ENCODE measurements at places on chromosomes 12 and 14.

- no peak for DNase-seq
Observed at GRCh38 chr12:69720750-69721149, 17.9 kb upstream of the RAB3IP start.

DNA sequence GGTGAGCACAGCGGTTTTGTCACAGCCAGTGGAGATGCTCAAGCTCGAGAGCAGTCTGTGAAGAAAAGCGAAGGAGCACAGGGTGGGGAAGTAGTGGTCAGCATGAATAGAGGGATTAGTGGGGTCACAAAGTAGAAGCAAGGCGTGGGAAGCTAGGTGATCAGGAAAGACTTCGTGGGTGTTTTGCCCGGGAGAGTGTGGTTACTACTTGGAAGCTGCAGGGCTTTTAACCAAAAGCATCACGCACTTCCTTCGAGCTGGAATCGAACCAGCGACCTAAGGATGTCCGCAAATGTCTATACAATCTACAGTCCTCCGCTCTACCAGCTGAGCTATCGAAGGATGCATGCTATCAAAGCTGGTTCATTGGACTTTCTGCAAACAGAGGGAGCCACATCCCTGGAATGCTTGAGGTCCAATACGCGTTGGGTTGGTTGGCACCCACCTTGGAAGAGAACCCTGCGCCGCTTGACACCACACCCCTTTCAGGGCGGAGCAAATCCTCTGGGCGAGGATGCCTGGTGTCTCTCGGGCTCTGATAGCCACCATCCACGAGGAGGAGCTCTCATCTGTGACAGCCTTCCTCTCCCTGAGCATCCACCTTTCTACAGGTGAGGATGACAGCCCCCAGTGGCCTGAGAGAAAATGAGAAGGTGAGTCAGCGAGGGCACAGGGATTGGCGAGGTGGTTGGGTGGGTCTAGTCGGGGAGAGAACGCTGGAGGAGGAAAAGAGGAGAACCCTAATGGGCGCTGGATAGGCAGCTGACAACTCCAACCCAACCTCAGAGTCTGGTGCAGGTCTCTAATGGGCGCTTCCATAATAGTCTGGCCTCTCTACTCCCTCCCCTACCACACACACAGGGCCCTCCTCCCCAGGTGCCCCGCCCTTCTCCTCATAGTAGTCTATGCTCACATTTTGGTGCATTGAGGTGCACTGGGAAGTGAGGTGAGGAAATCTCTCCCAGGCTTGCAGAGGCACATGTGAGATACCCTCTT, 16.0 kb upstream of the OR6S1 start:
- DNase-seq: no peak

DNA sequence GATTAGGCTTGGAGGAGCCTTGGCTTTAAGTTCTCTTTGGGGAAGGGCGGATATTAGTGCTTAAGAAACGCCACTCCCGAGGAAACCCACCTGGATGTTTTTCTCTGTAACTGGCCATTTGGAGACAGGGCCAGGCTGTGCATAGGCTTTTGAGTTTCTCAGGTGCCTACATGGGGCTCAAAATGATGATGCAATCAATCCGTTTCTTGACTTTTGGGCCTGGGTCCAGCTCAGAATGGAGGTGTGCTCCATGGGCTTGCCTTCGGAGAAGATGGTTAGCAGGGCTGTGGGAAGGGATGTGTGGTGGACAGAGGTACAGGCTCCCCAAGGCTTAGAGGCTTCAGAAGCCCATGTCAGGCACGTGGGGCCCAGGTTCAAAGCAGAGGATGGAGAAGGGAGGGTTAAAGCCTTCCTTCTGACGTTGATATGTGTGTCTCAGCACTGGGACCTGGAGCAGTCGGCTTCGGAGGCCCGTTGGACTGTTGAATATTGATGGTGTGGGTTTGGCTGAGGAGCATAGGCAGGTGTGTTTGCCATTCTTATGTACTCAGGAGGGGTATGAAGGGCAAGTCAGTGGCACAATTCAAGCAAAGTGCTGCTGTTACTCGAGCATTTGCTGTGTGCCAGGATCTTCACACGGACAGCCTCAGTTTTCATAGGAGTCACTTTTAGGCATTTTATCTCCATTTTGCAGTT, 82.8 kb downstream of the SLC25A47 start:
- DNase-seq: no peak

DNA sequence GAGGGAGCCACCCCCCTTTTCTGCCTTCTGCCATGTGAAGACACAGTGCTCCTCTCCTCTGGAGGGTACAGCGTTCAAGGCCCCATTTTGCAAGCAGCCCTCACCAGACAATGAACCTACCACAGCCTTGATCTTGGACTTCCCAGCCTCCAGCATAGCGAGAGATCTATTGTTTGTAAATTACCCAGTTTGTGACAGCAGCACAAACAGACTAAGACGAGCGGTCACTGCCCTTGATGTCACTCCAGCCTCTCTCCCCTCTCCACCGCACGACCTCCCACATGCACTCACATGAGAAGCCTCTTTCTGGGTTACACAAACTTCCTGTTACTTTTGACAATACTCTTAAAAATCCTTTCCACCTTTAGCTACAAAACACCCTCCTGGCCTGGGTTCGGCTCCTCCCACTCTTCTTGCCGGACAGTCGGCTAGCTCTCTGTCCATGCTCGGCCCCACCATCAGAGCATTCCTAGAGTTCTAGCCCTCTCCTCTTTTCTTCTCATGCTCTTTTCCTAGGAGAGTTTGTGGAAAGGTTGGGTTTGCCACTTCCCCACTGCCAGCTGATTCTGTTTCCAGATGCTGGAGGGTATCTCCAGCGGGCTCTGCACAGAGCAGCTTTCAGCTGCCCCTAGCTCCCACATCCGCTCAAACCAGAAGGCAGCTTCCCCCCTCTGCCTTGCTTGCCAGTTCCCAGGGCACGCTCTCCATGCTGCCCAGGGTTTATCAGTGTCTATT, 124.3 kb downstream of the FOXN3 start:
- DNase-seq: no peak

DNA sequence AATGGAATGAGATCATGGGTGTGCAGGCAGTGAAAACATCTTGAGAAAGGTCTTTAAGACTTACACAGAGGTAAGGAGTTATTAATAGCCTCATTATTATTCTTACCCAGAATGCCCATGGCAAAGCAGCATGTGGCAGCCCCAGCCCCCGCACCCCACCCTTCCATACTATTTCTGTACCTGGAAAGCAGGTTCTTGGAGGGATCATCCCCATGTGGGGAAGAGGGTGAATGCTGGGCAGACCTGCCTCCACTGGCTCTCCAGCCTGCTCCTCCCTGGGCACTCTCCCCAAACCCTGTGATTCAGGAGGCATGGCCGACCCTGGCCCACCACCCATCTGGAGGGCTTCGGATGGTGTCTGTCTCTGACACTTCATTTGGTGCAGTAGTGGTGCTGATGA, 28.3 kb downstream of the NPC2 start:
- DNase-seq: no peak

DNA sequence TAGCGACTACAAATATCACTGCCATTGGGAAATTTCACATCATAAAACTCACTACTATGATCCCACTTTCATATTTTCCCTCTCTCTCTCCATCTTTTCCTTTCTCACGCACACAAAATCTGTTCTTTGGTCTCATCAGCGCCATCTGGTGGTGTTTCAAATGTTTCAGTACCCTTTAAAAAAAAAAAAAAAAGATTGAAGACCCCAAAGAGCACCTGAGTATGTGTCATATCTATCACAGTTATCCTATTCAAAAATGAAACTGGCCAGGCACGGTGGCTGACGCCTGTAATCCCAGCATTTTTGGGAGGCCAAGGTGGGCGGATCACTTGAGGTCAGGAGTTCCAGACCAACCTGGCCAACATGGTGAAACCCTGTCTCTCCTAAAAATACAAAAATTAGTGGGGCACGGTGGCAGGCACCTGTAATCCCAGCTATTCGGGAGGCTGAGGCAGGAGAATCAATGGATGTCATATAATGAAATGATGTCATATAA, 72.4 kb downstream of the TTC9 start:
- DNase-seq: peak; percentile 35
